Right atrium auricular region (tissue), 2 donors: ENCODE measurements at places on chromosomes 5 and 9.

DNA sequence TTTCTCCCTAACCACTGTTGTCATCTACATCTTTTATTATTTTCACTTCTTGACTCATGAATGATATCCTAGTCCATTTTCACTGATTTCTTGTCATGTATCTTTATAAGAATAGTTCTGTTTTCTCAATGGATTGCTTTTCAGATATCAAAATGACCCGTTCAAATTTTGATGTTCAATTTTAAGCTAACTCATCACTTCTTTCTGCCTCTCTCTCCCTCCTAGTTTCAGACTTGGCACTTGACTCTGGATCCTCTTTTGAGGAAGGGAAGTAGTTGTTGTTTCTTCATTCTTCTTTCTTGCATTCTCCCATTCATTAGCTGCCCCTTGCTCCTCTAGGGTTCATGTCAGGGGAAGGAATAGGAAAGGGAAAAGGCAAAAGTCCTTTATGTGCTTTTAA lies 23.7 kb downstream of the CSNK1G3 start:
- no peaks in the 10 kb centered on the region for H3K36me3 ChIP-seq
- no peak for DNase-seq
- H3K4me1 ChIP-seq, result no peaks in the 10 kb centered on the region
- H3K4me3 ChIP-seq, result no peak overlapping the region
- H3K27me3 ChIP-seq, result no peaks in the 10 kb centered on the region
- H3K27ac ChIP-seq, result no peak overlapping the region

DNA sequence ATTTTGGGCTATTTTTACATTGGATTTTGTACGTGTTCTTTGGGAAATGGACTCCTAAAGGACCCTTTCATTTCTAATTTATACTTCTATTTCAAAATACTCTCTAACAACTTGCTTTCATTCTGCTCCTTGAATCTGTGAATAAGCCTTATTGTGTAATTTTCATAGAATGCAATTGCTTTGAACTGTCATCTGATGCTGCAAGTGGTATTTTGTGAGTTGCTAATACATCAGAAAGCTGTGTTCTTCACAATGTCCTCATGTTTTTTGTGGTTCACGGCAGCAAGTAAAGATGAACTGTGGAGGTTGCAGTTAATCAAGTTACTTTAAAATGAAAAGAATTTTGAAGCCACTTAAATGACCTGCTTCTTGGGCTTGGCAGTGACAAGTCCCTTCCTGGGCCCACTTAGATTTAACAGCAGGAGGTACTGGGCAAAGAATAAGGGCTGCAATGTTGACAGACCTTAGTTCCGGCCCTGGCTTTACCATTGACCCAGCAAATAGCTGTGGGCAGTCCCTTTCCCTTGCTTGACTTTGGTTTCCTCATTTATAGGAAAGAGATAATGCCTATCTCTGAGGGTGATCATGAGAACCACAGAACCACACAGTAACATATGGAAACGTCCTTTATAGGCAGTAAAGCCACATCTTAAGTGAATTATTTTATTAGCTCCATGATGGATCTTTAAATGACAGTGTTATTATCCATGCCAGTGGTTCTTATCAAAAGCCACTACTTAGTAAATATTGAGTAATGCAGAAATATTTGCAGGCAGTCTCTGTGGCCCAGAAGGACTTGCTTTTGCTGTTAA lies 54.8 kb downstream of the IQGAP2 start:
- no peak overlapping the region for H3K27ac ChIP-seq
- H3K27me3 ChIP-seq, result no peaks in the 10 kb centered on the region
- no peak for DNase-seq
- H3K36me3 ChIP-seq, result no peaks in the 10 kb centered on the region
- no peaks in the 10 kb centered on the region for H3K4me1 ChIP-seq
- no peak overlapping the region for H3K4me3 ChIP-seq

DNA sequence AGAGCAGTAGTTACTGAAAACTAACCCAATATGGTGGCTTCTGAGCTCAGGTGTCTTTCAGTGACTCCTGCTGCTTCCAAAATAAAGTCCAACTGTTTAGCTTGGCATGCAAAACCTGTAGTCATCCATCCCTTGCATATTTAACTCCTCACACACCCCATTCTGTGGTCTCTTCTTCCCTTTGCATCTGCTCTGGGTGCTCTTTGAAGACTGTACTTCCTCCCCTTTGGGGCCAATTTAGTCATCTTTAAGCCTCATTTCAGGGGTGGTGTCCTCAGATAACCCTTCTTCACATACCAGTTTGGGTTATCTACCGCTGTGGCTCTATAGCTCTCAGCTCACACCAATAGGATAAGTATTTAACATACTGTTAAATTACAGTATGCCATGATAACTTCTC lies 209.9 kb upstream of the DMRT1 start:
- no peaks in the 10 kb centered on the region for H3K4me1 ChIP-seq
- H3K27ac ChIP-seq, result no peak overlapping the region
- H3K27me3 ChIP-seq, result no peaks in the 10 kb centered on the region
- H3K36me3 ChIP-seq, result peaks cover 2% of the 10 kb centered on the region
- no peak overlapping the region for H3K4me3 ChIP-seq
- no peak for DNase-seq

GRCh38 chr5:23405316-23406068 lies 101.9 kb upstream of the PRDM9 start:
- no peak for DNase-seq
- H3K27me3 ChIP-seq, result no peaks in the 10 kb centered on the region
- no peaks in the 10 kb centered on the region for H3K4me1 ChIP-seq
- H3K27ac ChIP-seq, result no peak overlapping the region

DNA sequence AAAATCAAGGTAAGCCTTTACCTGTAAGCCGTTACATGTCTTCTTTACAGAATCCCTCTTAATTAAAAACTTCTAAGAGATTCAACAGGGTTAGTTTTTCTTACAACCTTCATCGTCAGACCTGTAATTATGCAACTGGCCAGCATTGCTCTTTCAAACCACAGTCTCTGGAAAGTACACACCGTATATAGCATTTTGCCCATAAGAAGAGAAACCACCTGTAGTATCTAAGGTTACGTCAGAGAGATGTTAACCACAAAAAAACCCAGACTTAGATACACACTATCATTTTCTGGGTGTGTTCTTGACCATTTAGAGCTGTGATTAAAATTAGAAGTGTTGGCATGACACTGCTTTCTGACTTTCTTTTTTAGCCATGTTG lies 140.0 kb downstream of the MUSK start:
- no peak overlapping the region for H3K4me3 ChIP-seq
- no peak for DNase-seq
- no peak overlapping the region for H3K27ac ChIP-seq

- peak overlapping the region; percentile 92 for H3K27ac ChIP-seq
- H3K4me1 ChIP-seq, result peaks cover 23% of the 10 kb centered on the region
- H3K4me3 ChIP-seq, result peak overlapping the region; percentile 90
- H3K36me3 ChIP-seq, result no peaks in the 10 kb centered on the region
- no peaks in the 10 kb centered on the region for H3K27me3 ChIP-seq
These were observed 620 bp upstream of the VPS13A start for GRCh38 chr9:77176686-77177142.

- no peak overlapping the region for H3K4me3 ChIP-seq
- no peaks in the 10 kb centered on the region for H3K36me3 ChIP-seq
- H3K27ac ChIP-seq, result no peak overlapping the region
- no peak for DNase-seq
These were observed 168.7 kb downstream of the KDM4C start for GRCh38 chr9:6926436-6926835.

GRCh38 chr5:106185661-106186081 lies 1485.1 kb downstream of the EFNA5 start:
- no peaks in the 10 kb centered on the region for H3K36me3 ChIP-seq
- H3K4me1 ChIP-seq, result no peaks in the 10 kb centered on the region
- H3K27ac ChIP-seq, result no peak overlapping the region
- no peak for DNase-seq
- H3K4me3 ChIP-seq, result no peak overlapping the region

GRCh38 chr9:138119202-138120027 lies 241.8 kb downstream of the CACNA1B start:
- no peaks in the 10 kb centered on the region for H3K36me3 ChIP-seq
- H3K27ac ChIP-seq, result no peak overlapping the region
- H3K4me1 ChIP-seq, result no peaks in the 10 kb centered on the region
- no peak overlapping the region for H3K4me3 ChIP-seq

GRCh38 chr5:55853818-55854217 lies 2.7 kb downstream of the IL31RA start:
- H3K4me3 ChIP-seq, result no peak overlapping the region
- DNase-seq, result no peak
- H3K4me1 ChIP-seq, result no peaks in the 10 kb centered on the region
- no peaks in the 10 kb centered on the region for H3K36me3 ChIP-seq
- no peak overlapping the region for H3K27ac ChIP-seq

DNA sequence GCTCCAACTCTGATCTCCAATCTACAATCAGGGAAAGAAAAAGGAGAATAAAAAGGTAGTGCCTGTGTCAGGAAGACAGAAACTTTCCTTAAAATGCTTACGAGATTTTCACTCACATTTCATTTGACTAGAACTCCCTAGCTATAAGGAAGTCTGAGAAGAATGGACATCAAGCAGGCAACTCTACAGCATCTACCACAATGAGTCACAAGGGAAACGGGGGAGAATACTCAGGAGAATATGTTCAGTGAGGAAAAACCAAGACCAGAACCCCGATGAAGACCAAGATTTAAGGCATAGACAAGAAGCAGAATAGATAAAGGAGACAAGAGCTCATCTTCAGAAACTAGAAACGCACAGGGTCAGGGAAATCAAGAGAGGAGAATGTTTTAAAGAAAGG lies 9.0 kb upstream of the SETD9 start:
- no peak for DNase-seq
- no peaks in the 10 kb centered on the region for H3K4me1 ChIP-seq
- H3K4me3 ChIP-seq, result no peak overlapping the region
- H3K27me3 ChIP-seq, result no peaks in the 10 kb centered on the region
- H3K27ac ChIP-seq, result no peak overlapping the region
- H3K36me3 ChIP-seq, result peaks cover under 1% of the 10 kb centered on the region

- no peak overlapping the region for H3K4me3 ChIP-seq
- H3K4me1 ChIP-seq, result no peaks in the 10 kb centered on the region
- H3K27ac ChIP-seq, result no peak overlapping the region
These were observed 30.8 kb downstream of the GALNT12 start for GRCh38 chr9:98838155-98838867.

GRCh38 chr5:68379275-68380036 lies 163.9 kb downstream of the PIK3R1 start:
- no peak for DNase-seq
- no peak overlapping the region for H3K27ac ChIP-seq
- H3K36me3 ChIP-seq, result no peaks in the 10 kb centered on the region
- no peaks in the 10 kb centered on the region for H3K4me1 ChIP-seq
- H3K4me3 ChIP-seq, result no peak overlapping the region
- no peaks in the 10 kb centered on the region for H3K27me3 ChIP-seq

DNA sequence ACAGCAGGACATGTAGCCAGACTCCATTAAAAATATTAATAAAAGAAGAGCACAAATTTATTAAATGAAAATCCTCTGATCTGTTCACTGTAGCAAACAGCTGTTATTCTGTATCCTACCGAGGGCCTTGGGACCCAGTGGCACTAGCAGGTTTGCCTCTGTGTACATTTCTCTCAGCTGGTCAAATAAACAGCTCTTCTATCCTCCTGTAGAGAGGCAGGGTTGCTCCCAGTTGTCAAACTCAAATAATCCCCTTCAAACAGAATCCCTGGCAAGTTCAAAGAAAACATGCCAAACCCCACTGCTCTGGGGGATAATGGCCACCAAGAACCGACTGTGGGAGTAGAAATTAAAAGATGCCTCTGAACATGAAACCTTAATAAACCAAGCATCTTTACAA lies 1262.0 kb upstream of the DMAC1 start:
- H3K4me1 ChIP-seq, result no peaks in the 10 kb centered on the region
- H3K4me3 ChIP-seq, result no peak overlapping the region
- no peaks in the 10 kb centered on the region for H3K36me3 ChIP-seq
- no peaks in the 10 kb centered on the region for H3K27me3 ChIP-seq
- DNase-seq, result no peak

GRCh38 chr9:116318468-116319374 lies 165.1 kb downstream of the PAPPA start:
- H3K36me3 ChIP-seq, result no peaks in the 10 kb centered on the region
- peaks cover 44% of the 10 kb centered on the region for H3K4me1 ChIP-seq
- H3K27me3 ChIP-seq, result no peaks in the 10 kb centered on the region
- H3K4me3 ChIP-seq, result no peak overlapping the region

GRCh38 chr5:82570-82969 lies 9.4 kb upstream of the PLEKHG4B start:
- H3K27ac ChIP-seq, result no peak overlapping the region
- H3K4me3 ChIP-seq, result no peak overlapping the region
- H3K27me3 ChIP-seq, result no peaks in the 10 kb centered on the region
- H3K4me1 ChIP-seq, result no peaks in the 10 kb centered on the region
- DNase-seq, result peak; percentile 40

- H3K27me3 ChIP-seq, result no peaks in the 10 kb centered on the region
- H3K4me3 ChIP-seq, result no peak overlapping the region
- no peak overlapping the region for H3K27ac ChIP-seq
- no peak for DNase-seq
- H3K36me3 ChIP-seq, result no peaks in the 10 kb centered on the region
These were observed 60.8 kb downstream of the MEGF10 start for GRCh38 chr5:127351418-127351817.

DNA sequence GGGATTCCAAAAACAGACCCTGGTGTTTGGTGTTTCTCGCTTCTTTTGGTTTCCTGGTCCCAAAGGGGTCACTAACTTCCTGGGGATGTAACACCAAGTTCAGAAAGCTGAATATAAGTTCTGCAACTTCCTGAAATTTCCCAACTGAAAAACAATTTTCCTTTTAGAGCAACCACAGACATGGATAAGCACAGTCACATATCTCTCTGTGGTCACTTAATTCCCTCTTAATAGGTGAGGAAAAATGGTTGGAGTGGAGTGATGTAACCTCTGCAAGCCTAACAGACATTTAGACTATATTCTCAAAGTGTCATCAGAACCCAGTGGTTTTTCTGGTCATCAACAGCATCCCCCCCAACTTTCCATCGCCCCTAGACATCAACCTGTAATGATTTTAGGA lies 135.3 kb downstream of the PRELID2 start:
- DNase-seq, result no peak
- H3K27ac ChIP-seq, result no peak overlapping the region
- H3K4me3 ChIP-seq, result no peak overlapping the region
- no peaks in the 10 kb centered on the region for H3K36me3 ChIP-seq
- no peaks in the 10 kb centered on the region for H3K27me3 ChIP-seq

DNA sequence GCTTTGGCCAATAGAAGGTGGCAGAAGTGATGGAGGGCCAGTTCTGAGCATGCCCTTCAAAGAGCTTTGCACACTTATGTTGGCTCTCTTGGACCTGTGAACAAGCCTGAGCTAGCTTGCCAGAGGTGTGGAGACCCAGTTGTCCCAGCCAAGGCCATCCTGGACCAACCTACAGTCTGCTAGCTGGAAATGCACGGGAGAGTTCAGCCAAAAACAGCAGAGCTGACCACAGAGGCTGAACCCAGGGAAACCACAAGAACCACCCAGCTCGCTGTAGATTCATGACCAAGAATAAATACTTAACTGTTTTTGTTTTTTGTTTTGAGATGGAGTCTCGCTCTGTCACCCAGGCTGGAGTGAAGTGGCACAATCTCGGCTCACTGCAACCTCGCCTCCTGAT lies 65.4 kb upstream of the HAND1 start:
- H3K4me3 ChIP-seq, result no peak overlapping the region
- H3K27ac ChIP-seq, result no peak overlapping the region
- H3K27me3 ChIP-seq, result no peaks in the 10 kb centered on the region
- no peaks in the 10 kb centered on the region for H3K4me1 ChIP-seq
- H3K36me3 ChIP-seq, result no peaks in the 10 kb centered on the region
